ENCODE measurements at places on chromosomes 6 and 20. TPM values are rescaled to one million over a fixed set of nuclear protein-coding genes. Genes with fewer than 3 reads are reported as not detected.

DNA sequence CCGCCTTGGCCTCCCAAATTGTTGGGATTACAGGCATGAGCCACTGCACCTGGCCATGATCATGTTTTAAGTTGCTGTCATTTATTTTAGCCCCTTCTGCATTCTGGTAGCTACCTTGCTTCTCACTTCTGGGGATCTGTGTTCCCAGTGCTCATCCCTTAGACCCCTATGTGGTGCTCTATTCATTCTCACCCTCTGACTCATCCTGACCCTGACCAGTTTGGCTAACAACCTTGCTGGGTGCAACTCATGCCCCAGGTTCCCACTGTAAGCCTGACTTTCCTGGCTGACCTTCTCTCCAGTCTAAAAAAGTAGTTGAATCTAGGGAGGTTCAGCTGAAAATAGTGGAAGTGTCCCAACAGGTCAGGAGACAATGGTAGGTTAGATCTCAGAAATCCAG, 47.4 kb downstream of the NOX3 start:
- DNase-seq, result no peak
- H3K4me3 ChIP-seq, result no peak overlapping the region

DNA sequence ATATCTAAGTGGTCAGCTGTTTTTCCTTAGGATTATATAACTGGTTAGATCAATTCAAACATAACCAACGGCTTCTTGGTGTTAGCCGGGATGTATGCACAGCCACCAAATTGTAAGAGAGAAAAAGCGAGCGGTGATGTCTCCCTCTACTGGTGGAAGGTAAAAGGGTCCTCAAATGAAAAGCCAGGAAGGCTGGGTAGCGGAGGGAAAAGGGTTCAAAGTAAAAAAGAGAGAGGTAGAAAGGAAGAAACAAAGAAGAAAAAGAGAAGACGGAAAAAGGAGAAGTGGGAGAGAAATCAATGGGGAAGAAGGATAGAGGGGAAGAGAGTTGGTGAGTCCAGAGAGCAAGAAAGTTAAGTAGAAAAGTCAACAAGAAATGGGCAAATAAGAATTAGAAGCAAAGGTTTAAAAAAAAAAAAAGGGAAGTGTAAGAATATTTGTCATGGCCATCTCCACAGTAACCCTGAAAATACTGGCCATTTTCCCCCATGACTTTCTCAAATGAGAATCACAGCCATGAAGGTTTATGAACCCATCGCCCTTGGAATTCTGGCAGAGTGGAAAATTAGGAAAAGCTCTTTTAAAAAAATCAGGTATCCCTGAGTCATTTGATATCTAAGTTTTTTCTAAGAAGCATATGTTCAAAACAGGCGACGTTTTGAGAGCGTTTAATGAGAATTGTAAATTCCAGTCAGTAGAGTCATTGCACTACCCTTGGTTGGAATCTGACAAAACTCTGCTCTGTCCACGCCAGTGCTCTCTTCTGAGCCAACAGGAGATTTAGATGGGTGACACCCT, 155.6 kb upstream of the SNX9 start:
- no peak overlapping the region for H3K27ac ChIP-seq
- no peaks in the 10 kb centered on the region for H3K36me3 ChIP-seq
- H3K4me3 ChIP-seq, result no peak overlapping the region
- peak; percentile 70 for DNase-seq
- peaks cover 14% of the 10 kb centered on the region for H3K4me1 ChIP-seq
- no peaks in the 10 kb centered on the region for H3K27me3 ChIP-seq

GRCh38 chr6:2439632-2440031, 194.2 kb upstream of the GMDS start:
- no peak overlapping the region for H3K4me3 ChIP-seq
- H3K36me3 ChIP-seq, result no peaks in the 10 kb centered on the region
- no peaks in the 10 kb centered on the region for H3K27me3 ChIP-seq
- DNase-seq, result no peak

DNA sequence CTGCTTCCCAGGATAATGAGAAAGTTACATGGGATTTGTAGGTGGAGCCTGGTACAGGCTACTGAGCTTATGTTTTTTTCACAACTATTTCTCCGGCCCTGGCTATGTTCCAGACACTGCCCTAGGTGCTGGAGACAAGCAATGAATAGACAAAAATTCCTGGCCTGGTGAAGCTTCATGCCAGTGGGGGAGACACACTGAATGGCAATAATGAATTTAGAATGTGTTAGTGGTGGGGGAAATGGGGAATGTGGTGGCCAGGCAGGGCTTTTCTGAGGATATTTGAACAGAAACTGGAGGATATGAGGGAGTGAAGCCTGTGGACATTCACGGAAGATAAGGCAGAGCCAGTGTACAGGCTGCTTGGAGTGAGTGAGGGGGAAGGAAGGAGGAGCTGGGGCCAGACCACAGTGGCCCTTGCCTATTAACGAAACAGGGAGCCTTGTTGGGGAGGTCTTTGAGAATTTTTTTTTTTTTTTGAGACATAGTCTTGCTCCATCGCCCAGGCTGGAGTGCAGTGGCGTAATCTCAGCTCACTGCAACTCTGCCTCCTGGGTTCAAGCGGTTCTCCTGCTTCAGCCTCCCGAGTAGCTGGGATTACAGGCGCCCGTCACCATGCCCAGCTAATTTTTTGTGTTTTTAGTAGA, 6.6 kb downstream of the FOXS1 start:
- no peak overlapping the region for H3K27ac ChIP-seq
- DNase-seq, result no peak
- peaks cover 59% of the 10 kb centered on the region for H3K4me1 ChIP-seq
- no peaks in the 10 kb centered on the region for H3K36me3 ChIP-seq
- H3K4me3 ChIP-seq, result no peak overlapping the region
- H3K27me3 ChIP-seq, result no peaks in the 10 kb centered on the region

The ISM1 gene
- 0.55 TPM for total RNA-seq

The PLCB1 gene
- 8.2 TPM for total RNA-seq

Measured in testis (tissue), 5 donors.